T-cell (primary cell): ENCODE measurements at places on chromosomes 4 and X. TPM values are rescaled to one million over a fixed set of nuclear protein-coding genes. Genes with fewer than 3 reads are reported as not detected.

The DCAF12L1 gene
- not detected for total RNA-seq

DNA sequence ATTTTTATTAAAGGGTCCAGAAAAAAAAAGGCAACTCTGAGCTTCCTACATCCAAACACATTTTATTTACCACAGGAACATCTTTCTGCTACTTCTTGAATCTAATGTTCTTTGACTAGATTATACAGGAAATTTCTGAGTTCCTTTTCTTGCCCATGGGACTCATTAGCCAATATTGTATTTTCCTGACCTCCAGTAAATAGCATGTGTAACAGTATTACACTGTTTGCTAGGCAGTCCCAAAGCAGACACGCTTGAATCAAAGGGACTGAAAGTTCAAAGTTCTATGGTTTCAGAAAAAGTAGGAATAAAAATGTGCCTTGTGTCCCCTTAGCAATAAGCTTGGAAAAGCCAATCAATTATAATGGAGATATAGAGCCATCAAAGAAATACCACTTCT lies 57.4 kb downstream of the MOSPD2 start:
- H3K36me3 ChIP-seq = no peaks in the 10 kb centered on the region
- H3K4me3 ChIP-seq = no peak overlapping the region
- no peak for DNase-seq
- H3K27me3 ChIP-seq = no peaks in the 10 kb centered on the region

DNA sequence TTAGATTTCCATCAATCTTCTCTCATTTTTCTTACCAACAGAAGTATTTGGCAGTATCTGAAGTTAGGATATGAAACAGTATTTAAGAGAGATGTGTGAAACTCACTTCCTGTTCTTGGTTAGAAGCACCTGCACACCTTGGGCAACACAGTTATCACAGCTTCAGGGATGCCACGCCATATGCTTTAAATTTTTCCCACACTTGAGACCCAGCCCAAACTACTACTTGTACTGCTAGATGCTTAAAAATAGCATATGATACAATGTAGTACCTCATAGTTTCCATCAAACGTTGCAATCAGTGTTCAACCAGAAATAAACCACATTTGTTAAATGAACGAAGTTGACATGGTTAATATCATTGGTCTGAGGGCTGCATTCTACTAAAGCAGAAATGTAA lies 725.1 kb upstream of the FRG1 start:
- H3K4me1 ChIP-seq = no peaks in the 10 kb centered on the region
- no peak overlapping the region for H3K4me3 ChIP-seq
- H3K27ac ChIP-seq = no peak overlapping the region
- DNase-seq = no peak
- H3K27me3 ChIP-seq = no peaks in the 10 kb centered on the region
- H3K36me3 ChIP-seq = no peaks in the 10 kb centered on the region

DNA sequence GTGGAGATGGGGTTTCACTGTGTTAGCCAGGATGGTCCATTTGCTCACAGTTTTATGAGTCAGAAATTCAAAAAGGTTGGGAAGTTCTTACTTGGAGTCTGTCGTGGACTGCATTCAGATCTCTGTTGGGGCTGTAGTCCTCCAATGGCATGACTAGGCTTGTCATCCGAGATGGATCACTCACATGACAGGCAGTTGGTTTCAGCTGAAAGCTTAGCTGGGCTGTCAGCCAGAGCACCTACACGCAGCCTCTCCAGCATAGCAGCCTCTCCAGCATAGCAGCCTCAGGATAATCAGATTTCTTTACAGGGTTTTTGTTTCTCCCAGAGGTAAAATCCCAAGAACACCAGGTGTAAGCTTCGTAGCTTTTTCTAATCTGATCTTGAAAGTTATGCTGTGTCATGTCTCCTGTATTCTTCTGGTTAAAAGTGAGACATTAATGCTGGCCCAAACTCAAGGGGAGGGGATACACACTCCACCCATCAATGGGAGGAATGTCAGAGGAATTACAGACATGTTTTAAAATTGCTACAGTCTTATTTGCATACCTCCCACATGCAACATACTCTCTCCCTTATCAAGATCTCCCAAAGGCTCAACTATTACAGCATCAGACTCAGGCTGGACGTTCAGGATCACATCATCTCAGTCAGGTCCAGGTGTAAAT lies 31.6 kb upstream of the SOD3 start:
- no peaks in the 10 kb centered on the region for H3K36me3 ChIP-seq
- H3K4me3 ChIP-seq = no peak overlapping the region
- DNase-seq = no peak
- no peak overlapping the region for H3K27ac ChIP-seq
- H3K4me1 ChIP-seq = no peaks in the 10 kb centered on the region
- H3K27me3 ChIP-seq = no peaks in the 10 kb centered on the region

GRCh38 chrX:153689654-153690465 lies 2.1 kb downstream of the SLC6A8 start:
- peaks cover 4% of the 10 kb centered on the region for H3K4me1 ChIP-seq
- no peak for DNase-seq
- no peak overlapping the region for H3K27ac ChIP-seq
- H3K36me3 ChIP-seq = no peaks in the 10 kb centered on the region
